ENCODE measurements at places on chromosomes 7 and 10.

GRCh38 chr10:60958892-60959601 is 15.1 kb upstream of the RHOBTB1 start:
- peak; percentile 51 for DNase-seq

GRCh38 chr10:15152556-15152955 is 15.9 kb downstream of the NMT2 start:
- DNase-seq = no peak

DNA sequence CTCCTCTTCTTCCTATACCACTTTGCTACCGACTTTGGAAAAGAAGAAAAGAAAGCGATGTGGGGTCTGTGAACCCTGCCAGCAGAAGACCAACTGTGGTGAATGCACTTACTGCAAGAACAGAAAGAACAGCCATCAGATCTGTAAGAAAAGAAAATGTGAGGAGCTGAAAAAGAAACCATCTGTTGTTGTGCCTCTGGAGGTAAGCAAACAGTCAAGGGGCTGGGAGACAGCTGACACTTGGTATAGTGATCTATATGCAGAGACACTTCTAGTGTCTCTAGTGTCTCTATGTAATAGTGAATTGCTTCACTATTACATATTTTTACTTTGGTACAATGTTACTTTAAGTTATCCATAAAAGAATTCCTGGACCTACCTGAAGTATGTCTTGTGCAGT is 13.9 kb downstream of the TET1 start:
- DNase-seq = no peak

- no peak for DNase-seq
Observed at GRCh38 chr7:106062006-106062405, 50.1 kb downstream of the SYPL1 start.

- no peak for DNase-seq
Observed at GRCh38 chr10:37721100-37721499, 136.3 kb downstream of the ZNF248 start.

DNA sequence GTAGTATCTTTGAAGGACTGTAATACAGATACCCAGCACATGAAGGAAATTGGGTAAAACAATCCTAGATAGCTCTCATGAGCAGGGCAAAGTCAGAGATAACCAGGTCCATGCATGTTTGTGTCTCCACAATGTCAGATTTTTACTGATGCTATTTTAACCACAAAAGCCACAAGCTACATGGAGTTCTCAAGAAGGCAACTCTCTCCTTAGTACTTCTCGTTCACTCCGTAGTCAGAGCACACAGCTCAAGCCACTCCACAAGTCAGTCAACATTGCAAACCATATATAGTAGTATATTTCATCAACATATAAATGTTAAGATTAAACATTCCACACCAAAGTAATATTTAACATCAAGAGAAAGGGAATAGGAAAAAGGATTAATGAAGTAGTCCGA is 98.0 kb upstream of the PIK3CG start:
- peak; percentile 84 for DNase-seq

DNA sequence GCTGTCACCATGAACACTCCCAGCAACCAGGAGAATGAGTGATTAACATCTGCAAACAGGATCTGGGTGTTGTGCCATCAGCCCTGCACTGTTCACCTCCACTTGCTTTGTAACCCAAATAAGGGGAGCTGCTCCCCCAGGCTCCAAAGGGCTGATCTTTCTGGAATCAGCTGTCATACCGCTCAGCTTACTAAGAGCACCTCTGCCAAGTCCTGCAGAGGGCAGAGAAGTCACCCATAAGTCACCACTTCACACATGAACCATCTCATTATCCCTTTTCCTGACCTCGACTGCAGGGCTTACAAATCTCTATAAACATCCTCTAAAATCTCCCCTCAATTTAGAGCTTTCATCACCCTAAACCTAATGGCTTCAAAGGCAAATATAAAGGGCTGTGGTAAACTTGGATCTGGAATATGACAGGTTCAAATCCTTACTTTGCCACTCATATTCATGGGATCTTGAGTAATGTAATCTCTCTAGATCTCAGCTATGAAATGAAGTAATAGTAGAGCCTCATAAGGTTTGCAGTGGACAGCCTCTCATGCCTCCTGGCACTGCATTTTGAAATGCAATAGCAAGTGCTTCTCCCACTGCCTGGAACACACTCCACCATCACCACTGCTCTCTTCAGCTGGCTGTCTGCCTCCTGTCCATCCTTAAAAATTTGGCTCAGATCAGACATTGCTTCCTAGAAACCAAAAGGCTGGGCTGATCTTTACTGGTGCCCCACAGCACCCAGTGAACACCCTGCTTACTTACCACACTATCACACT is 38.8 kb downstream of the ERLIN1 start:
- no peak for DNase-seq

DNA sequence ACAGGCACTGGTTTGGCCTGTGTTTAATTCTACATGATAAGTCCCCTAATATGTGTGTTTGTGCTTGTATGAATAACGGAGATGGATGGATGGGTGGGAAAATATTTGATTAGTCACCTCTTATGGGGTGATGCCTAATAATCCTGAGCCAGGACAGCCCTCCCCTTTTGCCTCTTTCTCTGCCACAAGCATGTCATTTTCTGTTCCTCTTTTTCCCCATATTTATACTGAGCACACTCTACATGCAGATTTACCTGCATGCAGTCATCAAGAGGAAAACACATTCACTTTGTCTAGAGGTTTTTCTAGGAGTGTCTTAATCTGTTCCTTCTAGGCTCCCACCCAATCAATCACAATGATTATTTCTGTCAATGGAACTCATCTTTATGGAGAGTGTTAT is 111.6 kb upstream of the TBX20 start:
- no peak for DNase-seq
